Lung microvascular endothelial cell (primary cell): ENCODE measurements at places on chromosomes 3 and 15.

DNA sequence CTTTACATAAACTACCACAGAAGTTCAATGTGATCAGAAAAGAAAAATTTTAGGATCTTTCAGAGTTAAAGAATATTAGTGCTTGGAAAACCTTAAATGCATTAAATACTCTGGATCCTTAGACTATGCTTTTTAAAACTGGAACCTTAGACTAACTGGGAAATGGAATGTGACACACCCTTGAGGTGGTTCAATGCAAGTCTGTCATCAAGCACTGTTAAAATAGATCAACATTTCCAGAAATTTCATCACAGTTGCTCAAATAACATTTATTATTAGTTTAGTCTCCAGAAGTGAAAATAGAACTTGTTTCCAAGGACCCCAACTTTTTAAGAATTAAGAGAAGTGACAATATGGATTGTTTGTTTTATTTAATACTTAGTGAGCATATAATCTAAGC, 71.8 kb downstream of the GAP43 start:
- DNase-seq = no peak

DNA sequence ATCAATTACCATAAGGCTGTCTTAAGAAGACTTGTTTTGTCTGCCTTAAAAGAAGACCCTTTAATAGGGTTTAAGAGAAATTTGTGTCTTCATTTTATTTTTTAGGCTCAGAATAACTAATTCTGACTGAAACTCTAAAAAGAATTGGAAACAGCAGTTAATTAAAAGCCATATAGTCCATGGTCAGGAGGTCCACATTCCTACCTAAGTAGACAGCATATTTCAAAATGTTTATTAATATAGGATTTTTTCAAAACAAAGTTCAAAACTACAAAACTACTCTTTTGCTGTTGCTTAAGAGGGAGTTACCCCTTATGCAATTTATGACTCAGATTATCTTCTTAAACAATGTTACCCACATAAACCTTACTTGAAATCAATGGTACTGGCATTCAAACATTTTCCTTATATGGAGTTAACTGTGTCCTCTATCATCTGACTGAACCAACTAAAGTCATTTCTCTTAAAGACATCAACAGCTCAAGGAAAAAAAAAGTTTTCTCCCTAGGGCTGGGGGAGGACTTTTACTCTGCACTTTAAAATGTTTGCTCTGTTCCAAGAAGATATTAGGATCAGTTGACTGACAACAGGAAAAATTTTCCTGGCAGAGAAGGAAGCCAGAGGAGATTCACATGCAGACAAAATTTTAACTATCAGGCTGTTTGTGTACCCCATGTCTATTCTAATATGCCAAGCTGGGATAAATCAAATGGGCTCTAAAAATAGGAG, 56.8 kb upstream of the NANOGP8 start:
- DNase-seq = no peak

- DNase-seq = peak; percentile 59
Measured at GRCh38 chr15:101242999-101243336, 8.9 kb downstream of the CHSY1 start.

GRCh38 chr15:30991255-30992235, at the start of gene MTMR10:
Gene MTMR10, minus strand, starts transcription at chr15:30991628. Its CDS starts 122 bp downstream, at chr15:30991506.
- peak; percentile 84 for DNase-seq

DNA sequence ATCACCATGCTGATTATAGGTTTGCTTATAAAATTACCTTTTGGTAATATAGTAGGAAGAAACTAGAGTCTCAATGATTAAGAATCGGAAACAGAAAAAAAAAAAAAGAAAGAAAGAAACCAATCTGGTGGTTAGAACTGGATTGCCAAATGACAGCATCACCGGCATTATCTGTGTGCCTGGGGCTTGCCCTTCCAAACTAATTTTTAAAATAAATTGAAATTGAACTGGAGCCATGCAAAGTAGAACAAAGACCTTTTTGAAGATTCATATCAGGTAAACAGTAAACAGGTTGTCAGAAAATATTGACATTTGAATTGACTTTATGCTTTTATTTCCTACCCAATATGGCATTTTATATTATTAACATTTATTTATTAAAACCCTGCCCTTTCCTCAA, 11.2 kb upstream of the CPB1 start:
- no peak for DNase-seq

DNA sequence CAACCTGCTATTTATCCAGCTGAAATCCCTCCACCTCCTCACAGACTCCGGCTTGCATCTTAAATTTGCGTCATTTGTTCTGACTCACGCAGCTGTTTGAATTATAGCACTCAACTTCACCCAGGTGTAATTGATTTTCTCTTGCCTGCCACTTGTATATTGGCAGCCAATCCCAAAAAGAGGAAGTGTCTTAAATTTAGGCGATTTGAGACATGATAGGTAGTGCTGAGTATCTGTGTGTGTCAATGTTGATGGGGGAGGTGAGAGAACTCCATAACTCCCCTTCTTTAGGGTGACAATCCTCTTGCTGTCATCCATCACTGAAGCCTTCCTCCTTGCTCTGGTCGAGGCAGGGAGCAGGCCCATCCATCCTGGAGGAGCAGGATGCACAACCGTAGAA, 77.2 kb upstream of the TPRG1 start:
- no peak for DNase-seq

GRCh38 chr3:107753494-107753893, 230.7 kb downstream of the BBX start:
- DNase-seq = peak; percentile 39

DNA sequence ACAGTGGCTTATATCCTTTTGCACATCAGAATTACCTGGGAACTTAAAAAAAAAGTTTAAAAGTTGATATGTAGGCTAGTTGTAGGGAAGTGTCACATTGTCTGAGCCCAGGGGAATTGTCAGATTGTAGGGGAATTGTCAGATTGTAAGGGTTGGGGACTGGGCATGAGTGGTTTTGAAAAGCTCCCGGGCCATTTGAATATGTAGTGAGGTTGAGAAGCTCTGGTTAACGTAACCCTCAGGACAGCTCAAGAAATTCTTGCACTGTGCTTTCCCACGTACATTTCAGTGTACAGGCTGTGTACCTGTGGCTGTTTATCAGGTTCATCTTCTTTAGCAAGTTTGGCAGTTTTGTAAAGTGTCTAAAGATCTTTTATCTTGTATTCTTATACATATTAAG, 107.0 kb downstream of the FNDC3B start:
- DNase-seq = no peak

GRCh38 chr3:165518346-165518745, 318.9 kb downstream of the BCHE start:
- DNase-seq = no peak

DNA sequence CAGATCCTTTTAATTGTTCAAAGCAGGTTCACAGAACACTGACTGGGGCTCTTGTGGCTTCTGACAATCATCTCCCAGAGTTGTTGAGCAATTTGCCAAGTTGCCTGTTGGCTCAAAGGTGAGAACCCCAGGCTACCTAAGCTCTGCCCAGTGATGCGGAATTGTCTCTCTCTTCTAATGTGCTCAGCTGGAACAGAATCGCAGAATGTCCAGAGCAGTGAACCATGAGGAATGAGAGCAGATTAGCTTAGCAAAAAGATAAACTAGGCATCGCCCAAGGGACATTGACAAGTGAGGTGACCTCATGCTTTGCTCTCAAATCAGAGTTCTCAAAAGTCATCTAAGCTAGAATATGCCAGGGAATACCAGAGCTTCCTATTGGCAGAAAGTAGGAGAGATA, 148.1 kb downstream of the WDR76 start:
- DNase-seq = no peak

GRCh38 chr3:51704511-51704950, 2.3 kb upstream of the GRM2 start:
- DNase-seq = no peak

DNA sequence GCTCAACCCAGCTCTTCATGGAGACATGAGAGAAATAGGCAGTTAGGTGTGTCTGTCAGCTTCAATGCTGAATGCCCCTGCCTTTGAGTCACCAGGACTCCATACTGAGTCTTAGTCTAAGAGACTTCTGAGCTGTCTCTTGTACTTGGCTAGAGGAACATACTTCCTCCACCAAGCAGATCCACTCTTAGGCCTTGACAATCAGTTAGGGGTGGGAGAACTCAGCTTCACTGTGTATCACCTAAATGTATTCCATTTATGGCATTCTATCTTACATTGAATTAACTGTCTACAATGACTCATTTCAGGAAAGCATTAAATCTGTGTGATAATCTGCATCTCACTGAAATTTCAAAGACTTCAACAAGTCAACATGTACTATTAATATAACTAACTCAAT, 66.0 kb downstream of the STAC start:
- no peak for DNase-seq

GRCh38 chr3:112995800-112996199, 5.0 kb downstream of the GTPBP8 start:
- DNase-seq = no peak

DNA sequence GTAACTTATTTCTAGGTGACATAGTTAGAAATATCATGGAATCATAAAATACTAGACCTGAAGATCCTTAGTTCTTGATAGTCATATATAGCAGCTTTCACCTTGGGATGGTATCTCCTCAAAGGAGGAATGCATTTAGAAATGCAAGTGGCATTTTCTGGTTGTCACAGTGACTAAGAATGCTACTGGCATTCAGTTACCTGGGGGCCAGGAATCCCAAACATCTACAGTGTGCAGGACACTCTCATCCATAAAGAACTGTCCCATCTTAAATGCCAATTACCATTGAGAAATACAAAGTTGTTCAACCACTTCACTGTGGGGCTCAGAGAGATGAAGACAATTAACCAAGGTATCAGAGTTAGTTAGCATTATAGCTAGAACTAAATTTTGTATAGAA, 36.7 kb downstream of the MYH15 start:
- DNase-seq = no peak

- DNase-seq = peak; percentile 78
Measured at GRCh38 chr3:101484805-101485620, 28.0 kb downstream of the SENP7 start.

DNA sequence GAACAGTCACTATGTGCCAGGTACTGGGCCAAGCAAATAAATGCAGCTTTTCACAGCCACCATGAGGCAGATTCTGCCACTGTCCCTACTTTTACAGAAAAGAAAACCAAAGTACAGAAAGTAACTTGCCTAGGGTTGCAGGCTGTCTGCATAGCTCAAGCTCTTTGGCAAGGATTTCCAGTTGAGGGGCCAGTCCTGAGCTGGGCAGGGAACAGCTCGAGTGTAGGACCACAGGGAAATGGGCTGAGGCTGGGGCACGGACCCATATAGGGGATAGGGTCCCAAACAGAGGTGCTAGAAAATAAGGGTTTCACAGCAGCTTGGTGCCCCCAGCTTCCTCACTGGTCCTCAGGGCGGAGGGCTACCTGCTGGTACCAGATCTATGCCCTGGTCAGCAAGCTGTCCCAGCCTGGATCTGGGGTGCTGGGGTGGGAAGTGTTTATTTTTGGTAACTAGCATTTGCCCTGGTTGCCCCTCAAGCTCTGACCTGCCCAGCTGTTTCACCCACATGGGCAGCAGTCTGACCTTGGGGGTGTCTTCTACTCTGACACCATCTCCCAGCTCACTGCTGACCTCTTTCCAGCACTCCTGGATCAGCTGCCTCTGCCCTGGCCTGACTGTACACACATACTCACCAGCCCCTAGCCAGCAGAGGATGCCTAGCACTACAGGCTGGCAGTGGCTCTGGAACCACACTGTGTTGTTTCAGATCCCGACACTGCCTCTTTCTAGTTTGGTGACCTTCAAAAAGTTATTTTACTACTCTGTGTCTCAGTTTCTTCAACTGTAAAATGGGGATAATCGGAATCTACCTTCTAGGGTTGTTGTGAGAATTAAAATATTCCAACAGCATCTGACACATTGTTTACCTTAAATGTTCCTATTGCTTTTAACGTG, 16.2 kb downstream of the MRAS start:
- no peak for DNase-seq

DNA sequence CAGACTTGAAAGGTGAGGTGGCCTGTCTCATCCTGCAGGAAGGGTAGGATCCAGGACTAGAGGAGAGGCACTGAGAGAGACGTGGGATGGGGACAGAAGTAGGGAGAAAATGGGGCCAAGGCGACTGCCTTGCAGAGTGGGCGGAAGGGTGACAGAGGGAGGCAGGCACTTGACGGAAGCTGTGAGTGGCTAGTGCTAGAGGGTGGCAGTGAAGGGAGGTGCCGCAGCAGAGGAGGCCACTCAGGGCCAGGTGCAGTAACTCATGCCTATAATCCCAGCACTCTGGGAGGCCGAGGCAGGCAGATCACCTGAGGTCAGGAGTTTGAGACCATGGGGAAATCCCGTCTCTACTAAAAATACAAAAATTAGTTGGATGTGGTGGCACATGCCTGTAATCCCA, 7.3 kb downstream of the CCDC33 start:
- DNase-seq = no peak

- DNase-seq = no peak
Measured at GRCh38 chr3:37694284-37694675, 167.4 kb upstream of the CTDSPL start.

DNA sequence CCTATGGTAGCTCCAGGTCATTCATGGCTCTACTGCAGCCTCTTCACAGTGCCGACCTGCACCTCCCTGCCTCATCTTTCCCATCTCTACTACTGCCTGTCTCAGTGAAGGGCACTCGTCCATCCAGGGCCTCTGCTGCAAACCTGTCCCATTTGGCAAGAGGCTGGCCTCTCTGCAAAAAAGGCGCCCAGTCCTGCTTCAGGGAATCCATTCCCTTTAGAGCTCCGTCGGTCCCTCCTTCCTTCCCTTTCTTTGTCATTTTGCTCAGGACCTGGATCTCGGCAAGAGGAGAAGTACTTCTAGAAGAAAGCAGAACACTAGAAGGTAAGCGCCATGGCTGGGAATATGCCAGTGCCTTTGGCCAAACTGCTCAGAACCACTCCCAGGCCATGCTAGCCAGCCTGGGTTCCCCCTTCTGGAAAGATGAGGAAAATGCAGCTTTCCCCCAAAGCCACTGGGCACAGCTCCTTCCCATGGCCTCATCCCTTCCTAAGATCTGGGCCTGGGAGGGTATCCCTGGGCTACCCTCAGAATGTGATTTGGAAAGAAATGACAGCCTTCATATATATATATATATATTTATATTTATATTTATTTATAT, 6.4 kb upstream of the ISL2 start:
- peak; percentile 52 for DNase-seq

GRCh38 chr3:53159156-53160060, 1.6 kb upstream of the PRKCD start:
- no peak for DNase-seq

DNA sequence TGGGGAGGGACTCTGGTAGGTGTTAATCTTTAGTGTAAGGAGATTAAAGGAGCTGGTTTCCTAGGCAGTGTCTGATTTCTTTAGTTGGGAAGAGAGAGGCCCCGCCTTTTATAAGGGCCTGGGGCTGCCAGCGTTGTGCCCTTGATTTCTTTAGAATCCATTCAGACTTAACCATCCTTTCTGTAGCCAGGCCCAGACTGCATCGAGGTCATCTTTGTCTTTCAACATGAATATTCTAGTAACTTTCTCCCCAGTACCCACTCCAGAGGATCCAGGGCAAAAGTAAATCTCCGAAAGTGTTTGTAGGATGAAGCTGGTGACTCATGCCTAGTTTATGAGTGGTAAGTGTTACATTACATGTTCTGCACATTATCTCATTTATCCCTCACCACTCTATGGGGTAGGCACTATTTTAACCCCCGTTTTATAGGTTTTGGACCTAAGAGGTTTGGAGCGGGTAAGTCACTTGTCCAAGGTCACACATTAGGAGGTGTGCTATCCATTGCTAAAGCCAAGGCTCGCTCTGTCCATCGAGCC, 11.8 kb upstream of the USP3 start:
- no peak for DNase-seq

- no peak for DNase-seq
Measured at GRCh38 chr3:24136624-24137310, 191.7 kb downstream of the NR1D2 start.

- DNase-seq = peak; percentile 15
Measured at GRCh38 chr3:12187448-12188327, 29.0 kb upstream of the TIMP4 start.

- no peak for DNase-seq
Measured at GRCh38 chr3:108338901-108339545, 42.7 kb downstream of the HHLA2 start.
